ENCODE measurements at places on chromosomes 3 and 15. TPM values are rescaled to one million over a fixed set of nuclear protein-coding genes. Genes with fewer than 3 reads are reported as not detected.

Gene EXD1
- polyA plus RNA-seq, result not detected

Gene KNG1
- not detected for polyA plus RNA-seq

Gene BCL2A1
- polyA plus RNA-seq, result 0.23 TPM

Gene GOLGA8J
- 0.06 TPM for polyA plus RNA-seq

Gene CCR1
- polyA plus RNA-seq, result 0.61 TPM

Gene ATP8B4
- 0.51 TPM for polyA plus RNA-seq

Gene CILP
- 0.76 TPM for polyA plus RNA-seq

Gene MLH1
- polyA plus RNA-seq, result 32.8 TPM

Gene MUC20
- polyA plus RNA-seq, result 3.2 TPM

DNA sequence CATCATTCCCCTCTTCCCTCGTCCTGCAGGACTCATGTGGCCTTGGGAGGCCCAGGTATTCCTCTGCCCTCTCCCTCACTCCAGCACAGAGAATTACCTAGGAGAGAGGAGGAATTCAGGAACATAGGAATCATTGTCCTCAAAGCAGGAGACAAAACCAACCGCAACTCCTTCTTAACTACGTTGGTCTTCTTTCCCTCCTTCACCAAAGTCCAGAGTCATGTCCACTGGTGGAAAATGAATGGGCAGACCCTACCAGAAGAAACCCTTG lies 55.0 kb upstream of the SKOR1 start:
- no peak for DNase-seq

GRCh38 chr3:126157083-126157768 lies 23.2 kb downstream of the ALDH1L1 start:
- no peak for DNase-seq

DNA sequence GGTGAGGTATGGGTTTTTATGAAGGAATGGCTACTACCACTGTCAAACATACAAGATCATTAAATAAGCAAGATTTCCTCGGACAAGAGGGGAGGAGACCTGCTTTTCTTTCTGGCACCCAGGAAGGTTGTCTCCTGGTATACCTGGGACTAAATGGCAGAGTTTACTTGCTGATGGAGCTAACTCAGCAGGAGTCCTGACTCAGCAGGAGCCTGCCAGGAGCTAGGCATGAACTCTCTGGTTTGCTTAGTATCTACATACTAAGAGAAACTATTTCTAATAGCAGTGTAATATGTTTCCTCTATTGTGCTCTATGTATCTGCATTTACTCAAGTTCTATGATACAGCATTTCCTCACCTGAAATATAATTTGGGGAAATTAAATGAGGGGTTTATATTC lies 404.2 kb downstream of the RSL24D1 start:
- DNase-seq, result no peak

DNA sequence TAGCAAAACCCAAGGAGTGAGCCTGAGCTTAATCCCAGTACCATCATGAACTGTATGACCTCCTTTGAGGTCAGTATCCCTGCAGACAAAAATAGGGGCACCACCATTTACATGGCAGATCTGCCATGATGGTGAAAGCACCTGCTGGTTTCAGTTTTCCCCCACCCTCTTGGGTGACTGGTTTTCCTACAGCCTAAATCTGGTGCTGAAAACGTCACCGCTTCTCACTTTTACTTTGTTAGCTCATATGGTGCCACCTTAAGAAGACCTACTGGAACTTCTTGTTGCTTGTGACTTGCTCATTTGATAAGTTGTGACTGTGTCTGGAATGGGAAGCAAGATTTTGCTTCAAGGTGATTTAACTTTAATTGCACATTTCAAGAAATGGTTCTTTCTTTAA lies 5.1 kb downstream of the PPP1R2 start:
- DNase-seq, result no peak

- DNase-seq, result no peak
Measured at GRCh38 chr3:185950728-185951127, 12.9 kb upstream of the TRA2B start.

GRCh38 chr15:36627566-36627965 lies 48.1 kb downstream of the CDIN1 start:
- no peak for DNase-seq

DNA sequence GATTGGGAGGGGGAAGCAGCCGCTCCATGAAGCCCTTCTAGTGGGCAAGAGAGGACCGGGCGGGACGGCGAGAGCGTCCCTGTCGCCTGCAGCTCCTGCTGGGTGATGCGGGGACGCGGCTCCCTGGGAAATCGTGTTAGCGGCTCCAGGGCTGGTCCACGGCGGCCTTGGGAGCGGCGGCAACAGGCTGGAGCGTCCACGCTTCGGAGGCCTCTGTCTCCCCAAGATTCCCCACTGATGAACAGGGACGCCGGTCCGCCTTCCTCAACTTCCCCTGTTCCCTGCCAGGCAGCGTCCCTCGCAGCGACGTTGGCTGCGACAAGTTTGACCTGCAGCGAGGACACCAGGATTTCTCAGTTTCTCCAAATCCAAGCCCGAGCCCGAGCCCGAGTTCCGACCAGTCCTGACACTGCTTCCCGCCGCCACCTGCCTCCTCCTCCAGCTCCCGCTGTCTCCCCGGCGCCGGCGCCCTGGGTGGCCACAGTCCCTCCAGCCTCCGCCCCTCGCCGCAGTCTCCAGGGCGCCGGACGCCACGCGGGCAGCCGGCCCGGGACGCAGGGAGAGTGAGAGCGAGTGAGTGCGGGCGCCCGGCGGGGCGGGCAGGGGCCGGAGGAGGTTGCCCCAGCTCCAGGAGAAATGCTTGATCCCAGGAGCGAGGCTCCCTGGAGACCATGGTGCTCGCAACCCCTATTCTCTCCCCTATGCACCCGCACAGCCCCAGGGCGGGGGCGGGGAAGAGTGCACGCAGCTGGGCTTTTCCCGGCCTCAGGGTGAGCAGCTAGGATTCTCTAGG lies 78.1 kb upstream of the RNF7 start:
- peak; percentile 64 for DNase-seq

- no peak for DNase-seq
Measured at GRCh38 chr3:14199641-14200040, 21.0 kb downstream of the LSM3 start.

DNA sequence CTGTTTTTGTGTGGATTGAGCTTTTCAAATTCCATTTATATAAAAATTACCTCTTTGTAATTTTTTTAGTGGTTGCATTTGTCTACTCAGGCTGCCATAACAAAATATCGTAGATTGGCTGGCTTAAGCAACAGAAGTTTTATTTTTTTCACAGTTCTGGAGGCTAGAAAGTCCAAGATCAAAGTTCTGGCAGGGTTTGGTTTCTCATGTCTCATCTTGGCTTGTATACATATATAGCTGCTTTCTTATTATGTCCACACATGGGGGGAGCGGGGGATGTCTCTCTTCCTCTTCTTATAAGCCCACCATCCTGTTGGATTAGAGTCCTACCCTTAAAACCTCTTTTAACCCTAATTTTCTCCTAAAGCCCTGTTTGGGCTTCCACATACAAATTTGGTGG lies 28.5 kb downstream of the MGA start:
- DNase-seq, result no peak

GRCh38 chr3:10150987-10151386 lies 9.4 kb downstream of the VHL start:
- DNase-seq, result no peak

- no peak for DNase-seq
Measured at GRCh38 chr3:190436331-190436730, 13.4 kb downstream of the TMEM207 start.

- DNase-seq, result no peak
Measured at GRCh38 chr3:158961911-158962310, 160.1 kb downstream of the MFSD1 start.

DNA sequence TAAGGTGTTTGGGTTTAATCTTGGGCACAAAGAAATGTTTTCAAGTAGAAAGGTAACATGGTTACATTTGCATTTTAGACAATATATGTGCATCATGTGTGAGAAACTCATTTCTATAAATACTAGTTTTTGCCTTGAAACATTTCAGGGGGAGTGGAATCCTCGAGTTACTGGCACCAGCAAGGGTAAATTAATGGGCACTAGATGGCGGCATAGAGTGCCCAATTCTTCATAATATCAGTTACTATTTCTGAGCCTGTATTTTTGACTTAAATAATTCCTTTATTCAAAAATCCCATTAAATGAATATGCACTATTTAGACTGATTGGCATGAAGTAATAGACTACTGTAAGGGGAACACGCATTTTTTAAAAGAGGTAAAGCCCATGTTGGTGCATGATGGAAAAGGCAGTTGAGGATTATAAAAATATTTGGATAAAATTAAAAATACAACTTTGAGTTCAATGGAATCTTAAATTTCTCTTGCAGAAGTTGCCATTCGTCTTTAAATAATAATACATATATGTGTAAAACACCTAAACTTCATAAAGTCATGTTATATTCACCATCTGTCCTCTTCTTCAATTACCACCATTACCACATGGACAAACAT lies 106.3 kb downstream of the ZBTB20 start:
- peak; percentile 26 for DNase-seq

- no peak for DNase-seq
Measured at GRCh38 chr3:129783470-129783869, 110.0 kb downstream of the TMCC1 start.

DNA sequence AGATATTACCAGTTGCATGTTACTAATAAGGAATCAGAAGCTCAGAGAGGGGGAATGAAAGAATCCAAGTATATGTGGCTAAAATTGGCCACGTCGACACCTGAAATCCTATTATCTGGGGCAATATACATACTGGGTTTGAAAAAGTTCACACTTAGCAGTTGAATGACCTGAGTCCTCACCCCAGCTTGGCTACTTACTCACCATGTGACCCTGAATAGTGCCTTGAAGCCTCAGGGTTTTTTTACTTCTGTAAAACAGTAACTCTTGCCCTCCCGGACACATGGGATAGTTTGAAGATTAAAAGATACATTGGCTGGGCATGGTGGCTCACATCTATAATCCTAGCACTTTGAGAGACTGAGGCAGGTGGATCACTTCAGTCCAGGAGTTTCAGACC lies 342.2 kb upstream of the TPRG1 start:
- DNase-seq, result no peak

GRCh38 chr3:113746548-113747282 lies at the start of gene ATP6V1A:
Gene ATP6V1A, plus strand, starts transcription at chr3:113747035. Its CDS starts 31,719 bp downstream, at chr3:113778754.
- peak; percentile 93 for DNase-seq

DNA sequence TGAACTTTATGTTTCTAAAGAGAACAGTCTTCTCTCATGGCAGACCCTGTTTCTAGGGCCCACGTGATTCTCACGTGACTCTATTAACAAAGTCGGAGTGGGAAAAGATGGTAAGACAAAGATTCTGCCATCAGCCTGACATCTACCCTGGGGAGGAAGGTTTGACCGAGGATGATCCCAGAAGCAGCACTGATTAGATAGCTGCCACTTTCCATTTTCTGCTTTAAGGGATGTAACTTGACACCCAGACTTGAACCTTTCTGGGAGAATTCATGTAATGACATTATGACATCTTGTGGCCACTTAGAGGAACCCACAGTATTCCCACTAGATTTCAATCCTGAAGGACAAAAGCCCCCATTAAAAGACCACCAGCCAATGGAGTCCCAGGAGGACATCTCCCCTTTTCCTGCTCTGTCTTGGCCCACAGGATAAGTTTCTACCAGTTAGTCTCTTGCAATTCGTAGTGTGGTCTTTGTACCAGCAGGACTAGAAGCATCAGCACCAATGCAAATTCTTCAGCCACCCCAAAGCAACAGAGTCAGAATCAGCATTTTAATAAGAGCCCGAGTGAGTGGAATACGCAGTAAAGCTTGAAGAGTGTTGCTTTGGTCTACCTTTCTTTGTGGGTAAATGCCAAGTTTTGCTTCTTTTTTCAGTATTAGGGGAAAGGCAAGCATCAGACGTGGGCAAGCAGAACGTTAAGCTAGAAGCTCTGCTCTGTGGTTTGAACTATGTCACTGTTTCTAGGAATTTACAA lies 480.5 kb upstream of the PROK2 start:
- DNase-seq, result no peak

GRCh38 chr3:73745526-73746191 lies 120.9 kb upstream of the PDZRN3 start:
- DNase-seq, result no peak

DNA sequence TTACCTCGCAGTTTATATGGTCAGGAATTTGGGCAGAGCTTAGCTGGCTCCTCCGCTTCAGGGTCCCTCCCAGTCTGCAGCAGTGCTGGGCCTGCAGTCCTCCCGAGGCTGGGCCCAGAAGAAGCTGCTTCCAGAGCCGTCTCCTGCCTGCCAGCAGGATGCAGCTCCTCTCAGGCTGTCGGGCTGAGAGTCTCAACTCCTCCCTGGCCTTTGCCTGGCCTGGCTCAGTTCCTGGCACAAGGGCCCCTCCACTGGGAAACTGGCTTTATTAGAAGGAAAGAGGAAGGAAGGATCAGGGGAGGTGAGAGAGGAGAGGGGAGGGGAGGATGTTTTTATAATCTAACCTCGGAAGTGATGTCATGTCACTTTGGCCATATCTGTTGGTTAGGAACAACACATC lies 72.8 kb downstream of the GABRG3 start:
- no peak for DNase-seq

DNA sequence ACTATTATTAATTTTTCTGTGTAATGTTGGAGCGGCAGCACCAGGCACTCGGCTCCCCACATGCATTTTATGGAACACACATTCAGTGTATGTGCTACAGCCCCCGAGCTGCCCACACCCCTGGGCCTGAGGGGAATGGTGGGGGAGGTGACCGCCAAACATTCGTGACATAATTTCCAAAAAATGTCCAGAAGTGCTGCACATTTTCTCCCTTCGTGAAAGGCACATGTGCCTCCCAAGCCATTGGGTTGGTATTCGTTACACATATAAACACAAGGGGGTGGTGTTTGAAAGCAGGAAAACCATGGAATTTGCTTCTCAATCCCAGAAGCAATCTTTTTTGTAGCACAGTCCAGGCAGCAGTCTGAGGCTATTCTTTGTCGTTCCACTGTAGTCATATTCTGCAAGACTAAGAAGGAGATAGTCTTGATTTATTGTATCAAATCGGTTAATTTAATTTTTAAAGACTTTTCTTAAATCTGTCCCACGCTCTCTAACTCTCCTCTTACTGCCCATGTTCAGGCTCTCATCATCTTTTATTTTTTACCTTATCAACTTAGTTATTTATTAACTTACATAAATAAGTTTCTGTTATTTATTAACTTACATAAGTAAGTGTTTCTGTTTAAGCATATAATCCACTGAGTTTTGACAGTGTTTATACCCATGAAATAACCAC lies 39.2 kb upstream of the POLR2M start:
- DNase-seq, result no peak

GRCh38 chr15:23385886-23386430 lies 31.4 kb downstream of the GOLGA8S start:
- DNase-seq, result no peak

- no peak for DNase-seq
Measured at GRCh38 chr15:33313491-33313890, 2.7 kb downstream of the RYR3 start.

DNA sequence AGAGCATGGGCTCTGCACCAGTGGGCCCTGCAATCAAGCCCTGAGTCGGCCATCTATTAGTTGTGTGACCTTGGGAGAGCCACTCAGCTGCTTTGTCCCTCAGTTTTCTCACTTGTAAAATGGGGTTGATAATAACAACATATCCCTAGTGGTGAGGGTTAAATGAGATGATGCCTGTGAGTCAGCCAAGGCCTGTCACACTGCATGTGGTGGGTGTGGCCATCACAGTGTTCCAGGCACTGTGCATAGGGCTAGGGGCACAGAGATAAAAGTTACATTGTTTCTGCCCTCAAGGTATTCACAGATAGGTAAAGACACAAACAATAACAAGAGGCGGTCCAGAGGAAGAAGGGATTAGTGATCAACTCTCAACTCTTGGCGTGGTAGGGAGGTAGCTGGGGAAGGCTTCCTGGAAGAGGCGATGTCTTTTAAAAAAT lies 19.5 kb downstream of the SMAD6 start:
- no peak for DNase-seq
